ENCODE measurements at places on chromosomes 4 and X. TPM values are rescaled to one million over a fixed set of nuclear protein-coding genes. Genes with fewer than 3 reads are reported as not detected.

STK32B gene
- total RNA-seq: 2.2 TPM

SOD3 gene
- total RNA-seq: 380 TPM

GAGE12E gene
- not detected for total RNA-seq

AREG gene
- total RNA-seq: 0.57 TPM

CNGA1 gene
- 1.6 TPM for total RNA-seq

MAGEB4 gene
- total RNA-seq: not detected

DNA sequence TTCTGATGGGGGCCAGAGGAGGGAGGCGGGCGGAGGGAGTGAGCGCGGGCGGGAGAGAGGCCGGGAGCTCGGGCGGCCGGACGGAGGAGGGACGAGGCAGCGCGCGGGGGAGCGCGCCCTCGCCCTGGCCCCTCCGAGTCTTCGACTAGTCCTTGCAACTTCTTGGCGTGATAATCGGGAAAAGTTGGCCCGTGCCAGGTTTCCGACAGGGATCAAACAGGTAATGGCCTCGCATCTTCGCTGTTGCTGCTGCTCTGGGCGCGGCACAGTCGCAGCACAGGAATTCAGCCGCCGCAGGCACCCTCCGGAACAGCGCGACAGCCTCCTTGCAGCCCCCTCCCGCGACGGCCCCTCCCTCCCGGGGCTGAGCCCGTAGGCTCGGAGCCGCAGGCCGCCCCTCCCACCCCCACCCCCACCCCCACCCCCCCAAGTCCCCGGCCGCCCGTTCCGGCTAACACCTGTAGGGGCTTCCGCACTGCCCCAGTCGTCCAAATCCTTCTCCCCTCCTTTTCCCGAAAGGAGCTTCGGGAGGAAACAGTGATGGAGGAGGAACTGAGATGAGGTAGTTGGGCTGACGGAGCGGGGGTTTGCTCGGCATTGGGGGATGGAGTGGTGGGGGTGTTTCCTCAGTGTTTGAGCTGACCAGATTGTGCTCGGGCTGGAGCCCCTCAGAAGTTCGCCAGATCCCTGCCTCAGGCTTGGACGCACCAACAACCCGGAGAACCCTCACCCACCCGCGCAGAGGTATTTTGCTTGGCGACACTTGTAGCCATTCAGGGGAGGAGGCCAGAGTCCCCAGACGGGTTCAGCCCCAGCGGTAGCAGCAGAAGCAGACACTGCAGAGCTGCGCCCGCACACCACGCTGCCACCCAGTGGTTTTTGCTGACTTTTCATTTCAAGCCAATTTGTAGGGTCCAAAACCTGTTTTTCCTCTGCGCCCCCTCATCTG, at the start of gene FGF13:
FGF13 (minus strand) TSS at position 319 of the 949 bp plus-strand sequence. CDS start 714 bp downstream, outside the sequence.
- peak; percentile 84 for DNase-seq
- no peaks in the 10 kb centered on the region for H3K36me3 ChIP-seq
- peak within 1 kb of the TSS; percentile 74 for H3K4me3 ChIP-seq
- no peak within 1 kb of the TSS for H3K27ac ChIP-seq
- no peaks in the 10 kb centered on the region for H3K27me3 ChIP-seq

GRCh38 chr4:36178484-36178883, 65.8 kb downstream of the ARAP2 start:
- H3K27me3 ChIP-seq: no peaks in the 10 kb centered on the region
- no peak overlapping the region for H3K4me3 ChIP-seq
- no peak overlapping the region for H3K27ac ChIP-seq
- no peaks in the 10 kb centered on the region for H3K36me3 ChIP-seq

- H3K4me3 ChIP-seq: no peak overlapping the region
- no peaks in the 10 kb centered on the region for H3K27me3 ChIP-seq
- no peak for DNase-seq
- H3K4me1 ChIP-seq: no peaks in the 10 kb centered on the region
Measured at GRCh38 chrX:150460781-150461180, 97.7 kb downstream of the MAMLD1 start.

GRCh38 chr4:141240671-141241070, 20.0 kb downstream of the ZNF330 start:
- H3K4me1 ChIP-seq: no peaks in the 10 kb centered on the region
- H3K27ac ChIP-seq: no peak overlapping the region
- H3K36me3 ChIP-seq: no peaks in the 10 kb centered on the region
- H3K4me3 ChIP-seq: no peak overlapping the region
- no peaks in the 10 kb centered on the region for H3K27me3 ChIP-seq

DNA sequence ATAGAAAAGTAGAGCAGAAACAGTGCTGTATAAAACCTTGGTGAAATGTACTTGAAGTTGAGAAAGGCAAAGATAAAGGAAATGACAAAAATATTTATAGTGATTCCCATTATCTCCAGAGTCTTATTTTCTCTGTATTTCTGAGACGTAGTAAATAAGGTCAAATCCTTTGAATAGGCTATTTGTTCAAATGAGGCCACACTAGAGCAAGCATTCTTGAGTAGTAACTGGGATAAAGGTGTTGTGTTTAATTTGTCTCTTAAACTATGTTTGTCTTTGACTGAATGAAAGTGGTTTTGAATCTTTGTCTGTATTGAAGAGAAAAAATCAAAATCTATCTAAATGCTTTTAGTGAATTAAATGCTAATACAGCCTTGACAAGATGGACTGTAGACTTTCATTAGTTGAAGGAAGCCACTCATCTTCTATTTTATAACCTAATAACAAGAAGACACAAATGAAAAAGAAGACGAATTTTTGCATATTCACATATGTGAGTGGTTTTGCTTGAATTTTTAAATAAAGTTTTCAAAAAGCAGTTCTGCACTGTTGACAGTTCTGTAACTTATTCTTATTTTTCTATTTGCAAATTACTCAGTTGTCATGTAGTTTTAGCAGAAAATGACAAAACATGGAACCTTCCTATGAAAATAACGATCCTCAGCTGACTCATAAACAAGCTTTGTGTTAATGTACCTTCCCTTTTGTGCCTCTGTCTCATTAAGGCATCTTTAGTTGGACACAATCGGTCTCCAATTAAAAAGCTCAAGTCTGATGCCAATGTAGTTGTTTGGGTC, 94.8 kb upstream of the PCDH18 start:
- no peak overlapping the region for H3K27ac ChIP-seq
- no peaks in the 10 kb centered on the region for H3K36me3 ChIP-seq
- no peaks in the 10 kb centered on the region for H3K4me1 ChIP-seq

DNA sequence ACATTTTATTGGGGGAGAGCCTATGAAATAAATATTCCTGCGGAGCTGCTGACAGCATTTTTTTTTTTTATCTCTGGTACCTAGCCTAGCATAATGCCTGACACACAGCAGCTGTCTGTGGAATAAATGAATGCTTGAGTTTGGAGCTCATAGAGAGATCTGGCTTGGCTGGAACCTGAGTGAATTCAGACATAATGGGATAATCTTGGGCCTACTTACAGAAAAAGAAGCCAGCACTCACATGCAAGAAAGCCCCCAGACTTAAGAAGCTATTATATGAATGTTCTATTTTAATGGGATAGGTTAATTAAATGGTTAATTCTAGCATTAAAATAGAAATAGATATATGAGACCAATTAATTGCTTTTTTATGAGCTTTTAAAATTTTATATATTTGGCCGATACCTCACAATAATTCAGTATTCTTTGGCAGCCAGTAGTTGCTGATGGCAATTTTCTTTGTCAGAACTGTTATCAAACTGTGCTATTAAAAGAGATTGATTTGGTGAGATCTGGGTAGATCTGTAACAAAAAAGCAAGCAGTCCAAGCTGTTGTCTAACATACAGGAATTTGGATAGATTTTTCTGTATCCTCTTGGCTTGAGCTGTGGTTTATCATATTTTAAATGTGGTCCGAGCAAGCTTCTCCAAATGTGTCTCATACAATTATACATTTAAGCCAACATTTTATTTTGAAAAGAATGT, 654.2 kb downstream of the PCDH7 start:
- H3K27me3 ChIP-seq: no peaks in the 10 kb centered on the region
- DNase-seq: no peak
- no peaks in the 10 kb centered on the region for H3K36me3 ChIP-seq
- H3K4me3 ChIP-seq: no peak overlapping the region
- H3K27ac ChIP-seq: no peak overlapping the region

DNA sequence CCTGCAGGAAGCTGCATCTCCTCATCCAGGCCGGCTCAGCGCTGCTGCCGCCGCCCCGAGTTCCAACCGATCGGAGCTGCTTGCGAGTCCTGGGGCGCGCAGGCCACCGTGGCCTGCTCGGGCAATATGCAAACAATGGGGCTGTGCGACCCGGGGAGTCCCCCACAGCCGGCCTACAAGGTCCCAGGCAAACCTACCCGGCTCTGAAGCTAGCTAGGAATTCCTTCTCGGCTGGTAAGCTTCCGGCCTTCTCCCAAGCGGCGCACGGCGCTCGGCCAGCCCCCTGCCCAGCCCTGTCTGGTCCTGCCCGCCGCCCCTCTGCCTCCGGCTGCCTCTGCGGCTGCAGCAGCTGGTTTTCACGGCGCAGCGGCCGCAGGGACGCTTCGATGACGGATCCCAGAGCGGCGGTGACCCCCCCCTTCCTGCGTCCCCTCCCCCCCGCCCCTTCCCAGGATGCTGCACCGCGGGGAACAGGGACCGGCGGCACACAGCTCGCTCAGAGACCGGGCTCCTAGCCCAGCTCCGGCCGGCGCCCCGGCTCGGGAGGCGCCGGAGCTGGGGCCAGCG, 59.4 kb downstream of the TSC22D3 start:
- H3K36me3 ChIP-seq: no peaks in the 10 kb centered on the region
- no peaks in the 10 kb centered on the region for H3K27me3 ChIP-seq
- peak overlapping the region; percentile 50 for H3K4me3 ChIP-seq
- peak overlapping the region; percentile 93 for H3K27ac ChIP-seq
- H3K4me1 ChIP-seq: no peaks in the 10 kb centered on the region

DNA sequence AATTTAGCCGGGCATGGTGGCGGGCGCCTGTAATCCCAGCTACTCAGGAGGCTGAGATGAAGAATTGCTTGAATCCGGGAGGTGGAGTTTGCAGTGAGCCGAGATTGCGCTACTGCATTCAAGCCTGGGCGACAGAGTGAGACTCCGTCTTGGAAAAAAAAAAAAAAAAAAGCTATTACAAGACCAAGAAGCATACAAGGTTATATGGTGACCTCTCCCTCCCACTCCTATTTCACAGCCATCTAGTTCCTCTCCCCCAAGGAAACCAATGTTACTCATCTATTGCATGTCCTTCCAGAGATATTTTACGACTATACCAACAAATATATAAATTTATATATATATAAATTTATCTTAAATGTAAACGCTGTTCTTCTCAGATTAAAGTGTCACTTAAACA, 3.2 kb downstream of the SLC9A7 start:
- H3K4me1 ChIP-seq: no peaks in the 10 kb centered on the region
- no peaks in the 10 kb centered on the region for H3K36me3 ChIP-seq
- no peak for DNase-seq

Measured in aorta (tissue), 5 donors.